Hepatocyte (in vitro differentiated cells): ENCODE measurements at places on chromosomes 7 and 10. TPM values are rescaled to one million over a fixed set of nuclear protein-coding genes. Genes with fewer than 3 reads are reported as not detected.
A peak's percentile ranks its signal among the peaks of the same experiment; 100 is the strongest.

The HKDC1 gene
- 19.5 and 23.6 TPM in 2 replicates for polyA plus RNA-seq

GRCh38 chr10:119309423-119309770 lies 102.0 kb downstream of the GRK5 start:
- no peak for DNase-seq

DNA sequence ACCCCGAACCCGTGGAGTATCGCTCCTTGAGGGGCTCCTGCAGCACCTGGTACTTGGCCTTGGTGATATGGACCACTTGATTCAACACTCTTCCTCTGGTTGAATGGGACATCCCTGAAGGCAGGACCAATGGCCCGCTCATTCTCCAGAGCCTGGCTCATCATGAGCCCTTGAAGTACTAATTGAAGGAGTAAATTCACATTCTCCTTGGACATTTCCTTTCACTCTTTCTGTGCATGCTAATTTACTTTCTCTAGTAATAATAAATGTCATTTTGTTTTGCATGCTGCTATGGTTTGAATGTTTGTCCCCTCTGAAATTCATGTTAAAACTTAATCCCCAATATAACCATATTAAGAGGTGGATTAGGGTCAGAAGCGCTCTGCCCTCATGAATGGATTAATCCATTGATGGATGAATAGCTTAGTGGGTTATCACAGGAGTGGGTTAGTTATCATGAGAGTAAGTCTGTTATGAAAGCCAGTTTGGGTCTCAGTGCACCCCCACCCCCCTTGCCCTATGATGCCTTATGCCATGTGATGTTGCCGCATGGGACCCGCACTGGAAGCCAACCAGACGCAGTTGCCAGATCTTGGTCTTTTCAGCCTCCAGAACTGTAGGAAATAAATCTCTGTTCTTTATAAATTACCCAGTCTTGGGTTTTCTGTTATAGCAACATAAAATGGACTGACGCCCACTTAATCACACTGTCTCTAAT lies 23.8 kb downstream of the FGFBP3 start:
- no peak for DNase-seq

DNA sequence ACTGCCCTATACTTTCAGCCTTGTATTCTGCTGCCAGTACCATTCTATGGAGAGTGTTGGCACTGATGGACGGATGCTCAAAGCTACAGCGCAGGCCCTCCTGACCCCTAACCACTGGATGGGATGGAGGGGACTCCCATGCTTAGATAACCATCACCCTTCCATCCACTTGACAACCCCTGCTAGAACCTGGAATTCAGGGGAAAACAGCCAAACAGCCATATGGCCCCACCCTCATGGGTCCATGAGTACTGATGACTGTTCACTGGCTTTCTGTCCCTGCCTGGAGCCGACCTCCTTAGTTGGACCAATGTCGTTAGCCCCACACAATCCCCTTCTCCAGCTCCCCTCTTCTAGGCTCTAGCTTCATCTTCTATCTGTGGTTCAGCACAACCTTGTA lies 16.2 kb downstream of the DUSP5 start:
- no peak for DNase-seq

GRCh38 chr7:55410667-55411239 lies 45.6 kb downstream of the LANCL2 start:
- no peak for DNase-seq

DNA sequence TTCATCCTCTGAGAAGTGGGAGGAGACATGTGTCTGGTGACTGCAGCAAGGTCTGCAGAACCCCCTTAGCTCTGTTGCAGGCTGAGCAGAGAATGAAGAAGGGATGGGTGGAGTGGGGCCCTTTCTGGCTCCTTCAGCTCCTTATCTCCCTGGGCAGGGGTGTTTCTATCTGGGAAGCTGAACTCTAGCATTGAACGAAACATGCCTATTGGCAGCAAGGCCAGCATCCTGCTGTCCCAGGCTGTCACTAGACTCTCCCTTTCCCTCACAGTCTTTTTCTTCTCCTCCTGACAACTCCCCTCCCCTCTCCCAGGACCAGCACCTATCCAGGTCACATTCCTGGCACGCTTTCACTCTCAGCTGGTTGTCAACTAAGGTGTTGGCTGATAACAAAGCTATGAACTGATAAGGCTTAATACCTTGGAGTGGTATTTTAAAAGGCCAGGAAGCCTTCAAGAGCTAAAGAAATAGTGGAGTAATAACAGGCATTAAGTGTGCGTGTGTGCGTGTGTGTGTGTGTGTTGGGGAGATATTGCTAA lies 128.8 kb upstream of the FZD8 start:
- peak; percentile 50 for DNase-seq

GRCh38 chr7:49791088-49791741 lies 17.8 kb downstream of the VWC2 start:
- peak; percentile 50 for DNase-seq

DNA sequence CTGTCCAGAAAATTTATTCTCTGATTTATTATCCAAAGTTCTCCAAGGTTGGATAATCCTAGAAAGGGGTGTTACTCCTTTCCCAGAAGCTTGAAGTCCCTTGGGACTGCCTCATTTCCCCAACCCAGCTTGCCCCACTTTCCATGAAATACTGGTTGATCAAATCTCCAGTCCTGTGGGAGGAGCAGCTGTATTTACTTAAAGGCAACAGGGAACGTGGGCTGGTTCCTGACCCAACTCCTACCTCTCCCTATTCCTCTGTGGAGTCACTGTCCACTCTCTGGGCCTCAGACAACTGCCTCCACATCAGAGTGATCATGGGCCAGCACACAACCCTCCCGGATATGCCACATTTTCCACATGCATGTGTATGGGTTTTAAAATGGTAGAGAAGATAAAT lies 166.2 kb upstream of the PRR15 start:
- DNase-seq, result no peak

GRCh38 chr7:100472854-100473499 lies 6.0 kb downstream of the TSC22D4 start:
- DNase-seq, result no peak
